ENCODE measurements at places on chromosomes 4 and X. TPM values are rescaled to one million over a fixed set of nuclear protein-coding genes. Genes with fewer than 3 reads are reported as not detected.
A peak's percentile ranks its signal among the peaks of the same experiment; 100 is the strongest.

Gene FAM184B
- total RNA-seq, result not detected

- no peak for DNase-seq
These were observed 142.7 kb downstream of the RPA4 start for GRCh38 chrX:97026406-97026805.

DNA sequence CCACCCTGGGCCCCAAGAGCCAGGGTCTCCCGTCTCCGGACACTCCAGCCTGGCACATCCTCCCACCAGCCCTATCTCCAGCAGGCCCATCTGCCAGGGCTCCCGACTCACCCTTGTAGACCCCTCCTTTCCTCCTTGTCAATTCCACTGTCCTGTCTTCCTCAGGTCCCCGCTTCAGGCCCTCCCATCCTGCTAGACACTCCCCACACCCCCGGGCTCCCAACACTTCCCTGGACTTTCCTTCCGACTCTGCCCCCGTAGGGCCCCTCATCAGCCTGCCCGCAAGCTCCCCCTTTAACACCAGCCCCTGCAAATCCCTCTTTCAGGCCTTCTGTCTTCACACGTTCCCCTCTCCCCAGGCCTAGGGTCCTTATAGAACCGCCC is 1.1 kb downstream of the PRAF2 start:
- DNase-seq, result no peak

DNA sequence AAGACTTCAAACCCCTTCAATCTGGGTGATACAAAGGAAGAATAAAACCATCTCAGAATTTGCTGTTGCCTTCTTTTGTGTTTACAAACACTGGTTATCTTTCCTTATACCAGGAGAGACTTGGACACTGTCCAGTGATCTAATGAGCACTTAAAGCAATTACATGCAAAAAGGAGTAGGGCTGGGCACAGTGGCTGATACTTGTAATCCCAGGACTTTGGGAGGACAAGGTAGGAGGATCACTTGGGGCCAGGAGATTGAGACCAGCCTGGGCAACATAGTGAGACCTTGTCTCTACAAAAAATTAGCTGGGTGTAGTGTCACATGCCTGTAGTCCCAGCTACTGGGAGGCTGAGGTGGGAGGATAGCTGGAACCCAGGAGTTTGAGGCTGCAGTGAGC is 95.7 kb upstream of the DRD5 start:
- no peak for DNase-seq

DNA sequence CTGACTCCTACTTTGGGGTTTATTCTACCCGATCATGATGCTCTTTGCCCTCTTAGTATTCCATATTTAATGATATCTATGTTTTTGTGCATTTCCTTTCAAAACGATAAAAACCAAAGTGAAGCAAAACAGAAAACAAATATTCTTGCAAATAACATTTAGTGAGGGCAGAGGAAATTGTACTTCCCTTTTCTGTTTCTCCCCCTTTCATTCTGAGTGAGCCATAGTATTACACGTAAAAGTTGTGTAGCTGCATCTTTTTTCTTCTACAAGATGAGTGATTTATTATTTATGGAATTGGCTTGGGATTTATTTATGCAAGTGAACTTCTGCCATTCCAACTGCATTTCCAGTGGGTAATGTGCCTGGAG is 109.9 kb downstream of the AFF2 start:
- no peak for DNase-seq

Gene EGF
- 0.04 TPM for total RNA-seq

DNA sequence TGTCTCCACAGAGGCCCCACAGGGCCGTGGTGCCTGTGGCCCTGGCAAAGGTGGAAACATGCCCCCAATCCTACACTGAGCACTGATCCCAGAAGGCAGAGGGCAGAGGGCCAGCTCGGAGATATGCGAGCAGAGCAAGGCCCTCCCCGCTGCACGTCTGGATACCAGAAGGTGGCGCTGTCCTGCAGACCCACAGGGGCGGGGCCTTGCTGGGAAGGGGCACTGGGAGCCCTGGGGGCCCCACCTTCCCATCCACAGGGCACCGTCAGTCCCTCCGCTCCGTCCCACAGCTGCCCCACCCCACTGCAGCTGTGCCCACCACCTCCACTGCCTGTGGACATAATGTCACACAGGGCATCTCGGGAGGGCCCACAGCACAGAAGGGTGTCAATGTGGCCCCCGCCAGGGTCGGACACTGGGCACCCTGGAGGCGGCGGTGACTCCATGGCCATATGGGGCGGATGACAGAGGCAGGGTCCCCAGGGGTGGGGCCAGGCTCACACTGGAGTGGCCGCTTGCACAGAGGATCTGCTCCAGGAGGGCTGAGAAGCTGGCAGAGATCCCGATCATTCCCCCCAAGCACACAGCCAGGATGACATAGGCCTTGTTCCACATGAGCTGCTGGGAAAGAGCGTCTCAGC is 4.8 kb downstream of the SLC49A3 start:
- DNase-seq, result peak; percentile 41

Gene KCND1
- 0.13 TPM for total RNA-seq

DNA sequence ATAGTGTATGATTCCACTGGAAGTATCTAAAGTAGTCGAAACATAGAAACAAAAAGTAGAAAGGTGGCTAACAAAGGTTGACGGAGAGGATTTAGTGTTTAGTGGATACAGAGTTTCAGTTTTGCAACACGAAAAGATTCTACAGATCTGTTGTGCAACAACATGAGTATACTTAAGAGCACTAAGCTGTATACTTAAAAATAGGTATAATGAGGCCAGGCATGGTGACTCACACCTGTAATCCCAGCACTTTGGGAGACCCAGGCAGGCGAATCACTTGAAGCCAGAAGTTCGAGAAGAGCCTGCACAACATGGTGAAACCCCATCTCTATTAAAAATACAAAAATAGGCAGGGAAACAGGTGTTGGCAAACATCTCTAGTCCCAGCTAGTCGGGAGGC is 7.9 kb upstream of the ATRX start:
- no peak for DNase-seq

DNA sequence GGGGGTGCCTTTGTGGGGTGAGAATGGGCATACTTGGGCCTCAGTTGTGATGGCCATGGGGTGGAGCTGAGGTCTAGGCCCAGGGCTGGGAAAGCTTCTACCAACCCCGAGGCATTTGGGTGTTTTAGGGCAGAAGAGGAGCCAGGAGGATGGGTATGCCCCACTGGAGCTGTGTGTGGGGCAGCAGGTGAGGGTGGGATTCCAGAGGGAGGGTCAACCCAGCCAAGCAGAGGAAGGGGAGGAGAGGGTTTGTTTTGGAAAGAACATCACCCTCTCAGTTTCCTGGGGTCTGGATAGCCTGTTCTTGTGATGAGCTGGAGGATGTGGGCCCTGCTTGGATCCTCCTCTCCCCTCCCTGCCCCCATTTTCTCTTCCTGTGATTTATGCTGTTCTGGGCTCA is 620 bp downstream of the IL9R start:
- no peak for DNase-seq

DNA sequence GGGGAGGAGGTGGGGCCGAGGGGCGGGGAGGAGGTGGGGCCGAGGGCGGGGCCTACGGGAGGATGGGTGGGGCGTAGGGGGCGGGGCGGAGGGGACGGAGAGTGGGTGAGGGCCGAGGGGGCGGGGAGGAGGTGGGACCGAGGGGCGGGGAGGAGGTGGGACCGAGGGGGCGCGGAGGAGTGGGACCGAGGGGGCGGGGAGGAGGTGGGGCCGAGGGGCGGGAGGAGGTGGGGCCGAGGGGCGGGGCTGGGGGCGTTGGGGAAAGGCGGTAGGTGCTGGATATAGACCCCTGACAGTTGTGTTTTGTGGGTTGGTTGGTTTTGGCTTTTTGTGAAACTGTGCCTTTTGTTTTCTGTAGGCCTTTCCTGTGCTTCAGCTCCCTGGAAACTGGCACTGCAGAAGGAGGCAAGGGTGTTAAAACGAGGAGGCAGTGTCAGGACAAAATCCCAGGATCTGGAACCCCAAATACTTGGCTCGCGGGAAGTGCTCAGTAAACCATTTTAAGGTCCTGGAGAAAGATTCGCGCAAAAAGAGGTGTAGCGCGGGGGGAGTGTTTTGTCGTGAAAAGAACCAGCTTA is 580 bp upstream of the MMGT1 start:
- DNase-seq, result peak; percentile 15

DNA sequence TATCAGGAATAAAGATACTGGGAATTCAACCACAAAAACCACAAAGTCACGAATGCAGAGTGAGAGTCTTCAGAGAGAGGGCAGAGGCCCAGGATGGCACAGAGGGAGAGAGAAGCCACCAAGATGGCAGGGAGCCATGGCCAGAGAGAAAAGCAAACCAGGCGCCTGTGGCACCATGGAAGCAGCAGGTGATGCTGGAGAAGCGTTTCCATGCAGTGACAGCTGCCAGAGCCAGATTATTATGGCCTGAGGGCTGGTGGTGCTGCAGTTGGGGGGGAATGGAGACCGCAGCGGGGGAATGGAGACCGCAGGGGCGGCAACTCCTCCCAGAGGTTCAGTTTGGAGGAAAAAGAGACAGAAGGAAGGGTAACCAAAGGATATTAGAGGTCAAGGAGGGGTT is 5.8 kb downstream of the TAFAZZIN start:
- no peak for DNase-seq

Gene TLR2
- total RNA-seq, result 1.3 TPM

- DNase-seq, result no peak
These were observed 1.9 kb downstream of the HUWE1 start for GRCh38 chrX:53684415-53685192.

Gene UGT2A1
- 1.1 TPM for total RNA-seq

DNA sequence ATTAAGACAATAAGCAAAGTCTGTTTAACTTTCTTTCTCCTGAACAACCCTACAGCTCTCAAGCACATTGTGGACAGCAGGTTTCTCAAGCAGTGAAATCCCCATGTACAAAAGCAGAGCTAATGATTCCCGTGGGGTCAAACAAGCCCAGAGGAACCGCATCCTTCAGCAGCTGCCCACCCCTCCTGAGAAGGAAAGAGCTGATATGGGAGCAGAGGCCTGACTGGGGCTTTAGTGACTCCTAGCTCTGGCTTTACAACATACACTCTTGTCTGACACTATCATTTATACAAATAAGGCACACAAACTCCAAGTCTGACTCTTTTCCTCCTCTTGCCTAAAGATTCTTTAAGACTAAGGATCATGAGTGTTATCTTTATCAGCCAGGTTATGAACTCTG is 32.8 kb downstream of the HDAC8 start:
- DNase-seq, result no peak

Gene TNIP3
- 1.2 TPM for total RNA-seq

Gene IL9R
- 0.07 TPM for total RNA-seq

DNA sequence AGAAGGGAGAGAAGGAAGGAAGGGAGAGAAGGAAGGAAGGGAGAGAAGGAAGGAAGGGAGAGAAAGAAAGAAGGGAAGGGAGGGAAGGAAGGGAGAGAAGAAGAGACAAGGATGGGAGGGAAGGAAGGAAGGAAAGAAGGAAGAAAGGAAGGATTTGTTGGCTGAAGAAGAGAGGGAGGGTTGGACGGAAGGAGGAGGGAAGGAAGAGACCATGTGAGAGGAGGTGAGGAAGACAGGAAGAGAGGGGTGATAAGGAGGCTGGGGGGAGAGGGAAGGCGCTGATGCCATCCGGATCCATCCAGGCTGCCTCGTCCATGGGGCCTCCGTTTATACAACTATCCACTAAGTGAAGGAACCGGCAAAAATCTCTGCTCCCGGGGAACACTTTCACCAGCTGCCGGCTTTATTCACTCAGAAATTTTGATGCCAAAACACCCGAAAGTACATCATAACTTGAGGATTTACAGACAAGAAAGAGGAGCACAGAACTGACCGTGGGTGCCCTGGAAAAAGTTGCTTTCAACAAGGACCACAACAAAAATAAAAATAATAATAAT is 14.9 kb downstream of the DHRSX start:
- no peak for DNase-seq

Gene PRSS12
- total RNA-seq, result not detected

Gene COL25A1
- 0.14 TPM for total RNA-seq

Gene RAPGEF2
- 55.6 TPM for total RNA-seq

Gene LIMCH1
- total RNA-seq, result 24.1 TPM

Gene IQSEC2
- 3.9 TPM for total RNA-seq

DNA sequence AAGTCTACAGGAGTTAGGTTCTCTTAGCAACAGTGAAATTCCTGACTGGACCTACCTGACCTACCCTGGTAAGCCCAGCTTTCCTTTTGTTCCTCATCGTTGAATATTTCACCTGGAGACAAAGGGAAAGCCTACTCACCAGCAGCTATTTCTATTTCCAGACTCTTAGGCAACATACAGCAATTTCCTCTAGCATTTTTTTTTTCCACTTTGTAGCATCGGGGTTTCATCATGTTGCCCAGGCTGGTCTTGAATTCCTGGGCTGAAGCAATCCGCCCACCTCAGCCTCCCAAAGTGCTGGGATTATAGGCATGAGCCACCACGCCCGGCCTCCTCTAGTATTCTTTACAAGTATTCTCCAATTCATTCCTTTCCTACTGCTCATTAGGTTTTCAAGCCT is 6.8 kb upstream of the S100G start:
- no peak for DNase-seq

GRCh38 chrX:11426712-11427452 is 133.7 kb downstream of the AMELX start:
- no peak for DNase-seq

GRCh38 chr4:2433609-2434350 is 15.0 kb downstream of the CFAP99 start:
- no peak for DNase-seq

Gene PLRG1
- 130 TPM for total RNA-seq
